Stimulated activated CD4-positive, alpha-beta T cell treated with anti-CD3 and anti-CD28 coated beads, Interleukin-1b, Interleukin-23, amount 100 ng/mL, for 48 hours (primary cell): ENCODE measurements at places on chromosomes 5 and 9.

- DNase-seq, result no peak
These were observed 49.3 kb downstream of the SHB start for GRCh38 chr9:38019731-38020130.

- no peak for DNase-seq
These were observed 22.5 kb downstream of the PPP3R2 start for GRCh38 chr9:101572316-101572715.

GRCh38 chr9:32550562-32551275 lies 1.4 kb upstream of the SMIM27 start:
- DNase-seq, result peak; percentile 90

DNA sequence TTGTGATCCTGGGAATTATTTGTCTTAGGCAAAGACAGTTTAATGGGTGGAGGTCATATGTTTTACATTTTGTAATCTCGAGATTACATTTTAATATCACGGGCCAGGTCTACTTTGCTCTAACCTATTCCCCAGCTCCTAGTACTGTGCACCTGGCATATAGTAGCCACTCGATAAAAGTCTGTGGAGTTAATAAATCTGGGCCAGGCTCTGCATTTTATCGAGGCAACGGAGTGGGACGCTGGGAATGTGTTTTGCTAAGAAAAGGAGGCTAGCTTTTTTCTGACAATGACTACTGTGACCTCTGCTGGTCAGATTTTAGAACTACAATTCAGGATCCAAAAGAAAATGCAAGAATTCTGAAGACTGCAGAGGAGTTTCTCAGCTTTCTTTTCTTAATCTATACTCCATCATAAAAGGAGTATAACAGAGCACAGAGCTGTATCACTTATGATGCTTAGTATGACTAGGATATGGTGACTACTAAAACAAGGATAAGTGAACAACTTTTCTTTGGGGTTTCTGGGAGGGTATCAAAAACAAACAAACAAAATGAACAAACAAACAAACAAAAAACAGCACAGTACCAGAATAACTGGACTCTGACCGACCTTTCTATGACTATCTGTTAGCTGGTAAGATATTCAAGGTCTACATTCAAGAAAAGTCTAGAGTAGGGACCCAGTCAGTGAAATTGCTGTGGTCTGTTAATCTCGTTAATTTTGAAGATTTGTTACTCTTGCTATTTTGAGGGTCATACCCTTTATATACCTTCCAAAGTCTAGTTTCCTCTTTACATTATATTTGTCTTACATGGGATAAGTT lies 46.1 kb upstream of the CER1 start:
- DNase-seq, result no peak

DNA sequence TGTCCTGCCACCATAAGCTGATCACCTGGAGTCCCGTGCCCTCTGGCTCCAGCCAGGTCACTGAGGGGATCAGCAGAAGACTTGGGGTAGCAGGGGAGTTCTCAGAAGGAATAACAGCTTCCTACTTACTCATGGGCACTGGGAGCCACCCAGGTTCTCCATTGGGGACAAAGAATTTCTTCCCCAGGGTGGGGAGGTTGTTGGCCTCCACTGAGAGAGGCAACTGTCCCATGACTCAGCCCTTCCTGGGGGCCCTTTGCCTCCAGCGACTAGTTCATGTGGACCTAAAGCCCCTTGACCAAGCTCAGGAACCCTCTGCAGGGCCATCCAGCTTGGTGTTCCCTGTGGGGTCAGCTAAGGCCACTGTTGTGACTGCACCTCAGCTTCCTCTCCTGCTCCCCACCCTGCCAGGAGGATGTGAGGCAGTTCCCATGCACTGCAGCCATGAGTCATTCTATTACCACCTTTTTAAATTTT lies 175.0 kb downstream of the AUH start:
- DNase-seq, result no peak

- DNase-seq, result no peak
These were observed 94.4 kb downstream of the SIL1 start for GRCh38 chr5:139103762-139104161.

- DNase-seq, result no peak
These were observed 80.2 kb upstream of the LIFR start for GRCh38 chr5:38636626-38637025.

GRCh38 chr9:35487081-35487480 lies 2.8 kb upstream of the RUSC2 start:
- no peak for DNase-seq

- no peak for DNase-seq
These were observed 52.6 kb downstream of the PDCD1LG2 start for GRCh38 chr9:5562806-5563416.

- DNase-seq, result no peak
These were observed 21.9 kb upstream of the FOCAD start for GRCh38 chr9:20662156-20662555.

- no peak for DNase-seq
These were observed 22.3 kb downstream of the FAM78A start for GRCh38 chr9:131253891-131254491.

- no peak for DNase-seq
These were observed 223.5 kb downstream of the ROR2 start for GRCh38 chr9:91726406-91727100.

DNA sequence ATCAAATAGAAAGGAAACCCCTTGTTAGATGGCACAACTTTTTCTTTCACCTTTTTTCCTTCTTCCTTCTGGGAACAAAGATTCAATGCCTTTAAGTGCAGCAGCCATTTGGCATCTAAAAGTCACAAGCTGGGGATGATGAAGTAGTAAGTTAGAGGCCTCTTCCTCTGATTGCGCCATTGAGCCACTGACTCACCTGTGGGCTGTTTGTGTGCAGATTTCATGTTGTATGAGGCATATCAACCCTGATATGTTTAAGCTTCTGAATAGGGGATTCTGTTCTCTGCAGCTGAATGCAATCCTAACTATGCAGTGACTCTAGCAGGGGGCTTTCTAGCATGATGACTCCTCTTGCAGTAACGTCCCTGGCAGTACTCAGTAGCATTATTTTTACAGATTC lies 599.9 kb downstream of the CSNK1G3 start:
- DNase-seq, result no peak

DNA sequence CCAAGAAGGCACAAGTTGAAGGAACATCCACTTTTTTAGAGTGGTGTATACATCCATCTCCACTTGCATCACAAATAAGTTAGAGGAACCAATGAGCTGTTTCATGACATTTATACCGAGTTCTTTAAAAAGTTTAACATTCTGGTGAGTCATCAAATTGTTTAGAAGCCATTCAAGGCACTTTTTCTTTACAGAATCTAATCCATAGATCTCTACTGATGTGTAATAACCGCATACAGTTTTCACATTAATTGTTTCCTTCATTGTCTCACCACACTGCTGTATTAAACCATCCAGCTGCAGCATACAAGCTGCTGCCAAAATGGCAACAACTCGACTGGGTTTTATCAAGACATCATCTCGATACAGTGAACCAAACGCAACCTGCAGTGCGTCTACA lies 744 bp downstream of the GMCL2 start:
- DNase-seq, result no peak

DNA sequence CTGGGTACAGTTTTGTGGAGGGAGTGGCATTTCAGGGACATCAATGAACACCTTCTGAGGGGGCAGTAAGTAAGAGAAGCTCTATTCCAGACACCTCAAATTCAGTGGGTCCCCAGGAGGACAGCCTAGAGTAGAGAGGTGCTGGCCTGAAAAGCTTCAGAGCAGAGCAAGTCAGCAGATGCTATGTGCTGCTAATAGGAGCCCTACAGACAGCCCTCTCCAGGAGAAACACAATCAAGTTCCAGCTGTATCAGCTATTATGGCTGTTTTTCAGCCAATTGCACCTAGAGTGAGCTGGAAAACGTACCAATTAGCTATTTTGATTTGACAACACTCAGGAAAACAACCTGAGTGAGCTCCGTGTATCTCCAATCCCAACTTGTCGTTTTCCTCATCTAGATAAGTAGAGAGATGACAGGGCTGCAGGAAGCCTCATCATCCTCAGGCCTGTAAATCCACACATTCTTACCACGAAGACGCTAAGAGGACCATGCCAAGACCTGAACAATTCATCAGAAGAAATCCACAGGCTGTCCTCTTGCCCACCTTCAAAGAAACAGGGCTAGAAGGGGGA lies 104.9 kb downstream of the PIK3R1 start:
- DNase-seq, result no peak

- peak; percentile 17 for DNase-seq
These were observed 516 bp downstream of the MRPL41 start for GRCh38 chr9:137552022-137552768.
